Esophagus squamous epithelium (tissue), 5 donors: ENCODE measurements at places on chromosomes 11 and 22.

DNA sequence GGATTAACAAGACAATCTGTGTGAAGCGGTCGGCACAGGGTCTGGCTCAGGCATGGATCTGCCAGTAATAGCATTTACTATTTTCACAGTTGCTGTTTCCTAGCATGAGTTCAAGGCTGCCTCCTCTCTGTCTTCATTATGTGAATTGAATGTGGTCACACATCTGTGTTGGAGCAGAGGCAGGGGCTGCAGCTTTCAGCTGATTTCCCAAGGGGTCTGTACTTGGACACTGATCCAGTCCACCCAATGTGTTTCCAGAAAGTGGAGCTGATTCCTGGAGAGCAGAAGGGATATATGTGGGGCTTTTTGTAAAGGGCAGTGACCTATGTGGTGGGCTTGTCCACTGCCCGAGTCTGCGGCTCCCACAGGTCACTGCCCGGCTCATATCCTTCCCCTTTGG, 3.5 kb upstream of the CELSR1 start:
- DNase-seq: no peak

- no peak for DNase-seq
These were observed 4.1 kb downstream of the MAPK8IP1 start for GRCh38 chr11:45889555-45889954.

DNA sequence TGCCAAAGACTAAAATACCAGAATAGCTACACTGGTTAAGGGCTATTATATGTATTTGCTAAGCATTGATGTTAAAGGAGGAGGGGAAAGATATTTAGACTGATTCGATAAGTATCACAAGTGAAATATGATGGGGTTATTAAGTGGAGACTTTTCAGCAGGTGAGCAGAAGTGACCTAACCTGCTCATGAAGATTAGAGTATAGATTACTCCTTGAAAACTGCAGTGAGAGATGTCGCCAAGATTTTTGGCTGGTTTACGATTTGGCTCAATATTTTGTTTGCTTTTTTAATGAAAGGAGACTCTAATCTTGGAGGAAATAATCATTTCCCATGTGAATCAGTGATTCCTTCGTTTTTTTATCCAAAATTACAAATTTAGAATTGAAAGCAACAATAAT, 1279.5 kb upstream of the TENM4 start:
- no peak for DNase-seq

DNA sequence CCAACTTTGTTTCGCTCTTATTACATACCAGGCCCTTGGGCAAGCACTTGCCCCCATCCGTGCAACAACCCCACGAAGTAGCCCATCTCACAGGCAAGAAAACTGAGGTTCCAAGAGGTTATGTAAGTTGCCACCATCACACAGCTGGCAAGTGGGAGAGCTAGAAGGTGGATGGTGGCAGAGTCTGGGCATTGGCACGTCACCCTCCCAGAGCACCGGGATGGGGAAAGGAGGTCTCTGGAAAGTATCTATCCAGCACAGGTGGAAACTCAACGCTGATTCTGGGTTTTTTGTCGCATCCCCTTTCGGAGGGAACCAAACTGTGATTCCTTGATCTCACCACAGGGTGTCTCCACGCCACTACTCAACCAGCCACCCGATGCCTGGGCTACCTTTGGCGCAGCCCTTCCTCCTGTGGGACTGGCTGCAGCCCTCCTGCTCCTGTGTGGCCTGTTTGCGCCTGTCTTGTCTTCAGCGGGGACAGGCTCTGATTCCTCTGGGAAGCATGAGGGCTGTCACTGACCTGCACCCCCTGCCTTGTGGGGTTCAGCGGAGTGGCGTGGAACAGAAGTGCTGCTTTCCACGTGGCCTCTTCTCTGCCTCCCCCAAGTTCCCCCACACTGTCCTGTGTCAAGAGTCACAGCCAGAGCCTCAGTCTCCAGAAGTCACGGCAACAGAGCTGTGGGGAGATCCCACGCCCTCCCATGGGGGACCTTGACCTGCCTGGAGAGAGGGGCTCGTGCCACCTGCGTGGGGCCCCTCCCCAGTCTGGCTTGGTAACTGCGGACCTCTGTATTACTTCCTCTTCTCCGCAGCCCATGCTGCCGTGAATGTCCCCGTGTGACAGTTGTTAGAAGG, 34.4 kb upstream of the TRIM29 start:
- DNase-seq: no peak

DNA sequence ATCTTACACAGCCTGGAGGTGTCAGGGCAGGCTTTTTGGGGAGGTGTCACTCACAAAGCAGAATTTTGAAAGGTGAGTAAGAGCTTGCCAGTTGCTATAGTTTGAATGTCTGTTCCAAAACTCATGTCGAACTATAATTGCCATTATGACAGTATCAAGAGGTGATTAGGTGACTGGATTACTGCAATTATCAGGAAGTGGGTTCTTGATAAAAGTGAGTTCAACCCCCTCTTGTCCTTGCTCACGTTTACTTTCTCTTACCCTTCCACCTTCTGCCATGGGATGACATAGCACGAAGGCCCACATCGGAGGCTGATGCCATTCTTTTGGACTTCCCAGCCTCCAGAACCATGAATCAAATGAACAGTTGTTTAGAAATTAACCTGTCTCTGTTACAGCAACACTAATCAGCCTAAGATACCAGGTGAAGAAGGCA, 4.7 kb upstream of the C11orf86 start:
- DNase-seq: no peak

DNA sequence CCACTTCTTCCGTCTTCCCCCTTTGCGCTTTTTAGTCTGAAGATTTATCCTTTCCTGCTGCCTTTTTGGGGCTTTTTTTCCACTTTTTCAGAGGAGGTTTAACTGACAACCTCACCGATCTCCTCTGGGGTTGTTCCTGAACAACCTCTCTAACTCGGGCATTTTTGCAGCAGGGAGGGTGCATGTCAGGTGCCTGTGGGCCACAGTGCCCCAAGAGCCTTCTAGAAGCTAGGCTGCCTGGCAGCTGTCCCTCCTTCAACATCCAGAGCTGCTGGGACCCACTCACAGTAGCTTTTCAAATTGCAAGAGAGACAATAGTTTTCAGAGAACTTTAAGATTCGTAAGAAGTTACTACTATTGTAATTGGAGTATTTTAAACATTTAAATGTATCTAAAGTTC, 1112.4 kb upstream of the CNTN5 start:
- DNase-seq: no peak

DNA sequence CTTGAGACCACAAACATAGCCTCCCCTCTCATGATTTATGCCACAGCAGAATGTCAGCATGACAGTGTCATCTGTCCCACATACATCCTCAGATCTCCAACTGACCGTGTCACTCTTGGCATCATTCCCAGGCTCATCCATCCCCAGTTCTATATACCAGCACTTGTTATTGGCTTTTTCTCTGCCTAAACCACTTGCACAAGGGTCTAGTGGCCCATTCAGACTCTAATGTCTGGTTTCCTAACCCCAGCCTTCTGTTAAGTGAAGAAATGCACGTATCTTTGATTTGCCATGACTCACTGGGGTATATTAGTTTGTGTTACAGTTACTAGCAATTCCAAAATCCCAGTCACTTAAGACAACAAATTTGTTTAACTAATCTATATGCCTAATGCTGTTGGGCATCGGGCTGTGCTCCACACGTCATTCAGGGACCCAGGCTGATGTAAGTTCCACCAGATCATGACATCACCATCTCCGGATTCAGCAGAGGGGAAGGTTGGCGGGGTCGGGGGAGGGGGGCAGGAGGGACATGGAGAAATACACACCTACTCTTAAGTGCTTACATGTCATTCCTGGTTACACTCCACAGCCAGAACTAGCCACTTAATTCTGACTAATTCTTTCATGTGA, 517.4 kb downstream of the BUD13 start:
- no peak for DNase-seq

DNA sequence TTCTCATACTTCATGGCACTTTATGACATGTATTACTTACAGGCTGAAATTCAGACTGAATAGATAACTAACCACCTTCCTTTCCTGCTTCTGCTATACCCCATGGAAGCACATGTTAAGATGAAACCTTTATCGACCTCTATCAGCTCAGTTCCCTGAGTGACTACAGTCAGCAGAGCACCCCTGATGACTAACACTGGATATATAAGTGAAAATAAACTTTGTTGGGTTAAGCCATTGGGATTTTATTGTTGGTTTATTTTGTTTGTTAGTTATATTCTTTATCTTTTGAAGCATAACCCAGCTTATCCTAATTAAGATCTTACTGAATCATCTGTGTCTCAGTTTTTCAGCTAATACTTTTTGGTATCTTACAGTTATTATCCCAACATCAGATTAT, 23.0 kb upstream of the MAML2 start:
- no peak for DNase-seq

DNA sequence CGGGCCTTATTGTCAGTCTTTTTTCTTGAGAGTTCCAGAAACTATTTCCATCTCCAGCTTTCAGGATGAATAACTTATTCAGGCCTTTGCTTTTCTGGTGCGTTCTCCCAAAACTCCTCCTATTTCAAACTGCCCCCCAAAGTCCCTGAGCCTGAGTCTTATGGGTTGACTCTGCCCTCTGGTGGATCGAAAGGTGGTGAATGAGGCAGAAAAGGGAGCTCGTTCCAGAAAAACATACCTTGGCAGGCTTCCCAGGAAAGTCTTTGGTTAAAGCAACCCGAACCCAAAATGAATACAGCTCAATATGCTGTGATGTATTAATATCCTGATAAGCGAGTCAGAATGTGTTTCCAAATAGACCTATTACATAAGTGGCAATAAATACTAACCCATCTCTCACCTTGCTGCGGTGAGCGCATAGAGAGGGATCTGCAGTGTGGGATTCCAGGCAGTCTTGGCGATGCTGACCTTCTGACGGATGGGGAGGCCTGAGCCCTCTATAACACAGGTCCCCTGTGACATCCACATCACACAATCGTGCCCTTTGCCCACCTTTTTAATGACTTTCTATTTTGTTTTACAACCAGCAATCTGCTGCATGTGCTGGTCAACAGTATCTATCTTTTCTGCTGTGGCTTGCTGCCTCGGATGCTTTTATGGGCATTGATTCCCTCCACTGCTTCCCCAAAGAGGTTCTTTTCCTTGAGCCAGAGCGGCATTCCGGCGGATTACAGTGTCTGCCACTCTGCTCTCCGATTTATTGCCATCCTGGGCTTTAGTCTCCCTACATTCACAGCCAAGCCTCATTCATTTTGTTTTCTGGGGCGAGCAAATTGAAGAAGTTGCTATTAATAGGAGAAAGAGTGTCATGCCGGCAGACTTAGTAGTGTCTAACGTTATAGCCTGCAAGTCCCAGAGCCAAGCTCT, 756.8 kb downstream of the NTM start:
- no peak for DNase-seq

- DNase-seq: no peak
These were observed 253.0 kb downstream of the INSC start for GRCh38 chr11:15367695-15368094.

DNA sequence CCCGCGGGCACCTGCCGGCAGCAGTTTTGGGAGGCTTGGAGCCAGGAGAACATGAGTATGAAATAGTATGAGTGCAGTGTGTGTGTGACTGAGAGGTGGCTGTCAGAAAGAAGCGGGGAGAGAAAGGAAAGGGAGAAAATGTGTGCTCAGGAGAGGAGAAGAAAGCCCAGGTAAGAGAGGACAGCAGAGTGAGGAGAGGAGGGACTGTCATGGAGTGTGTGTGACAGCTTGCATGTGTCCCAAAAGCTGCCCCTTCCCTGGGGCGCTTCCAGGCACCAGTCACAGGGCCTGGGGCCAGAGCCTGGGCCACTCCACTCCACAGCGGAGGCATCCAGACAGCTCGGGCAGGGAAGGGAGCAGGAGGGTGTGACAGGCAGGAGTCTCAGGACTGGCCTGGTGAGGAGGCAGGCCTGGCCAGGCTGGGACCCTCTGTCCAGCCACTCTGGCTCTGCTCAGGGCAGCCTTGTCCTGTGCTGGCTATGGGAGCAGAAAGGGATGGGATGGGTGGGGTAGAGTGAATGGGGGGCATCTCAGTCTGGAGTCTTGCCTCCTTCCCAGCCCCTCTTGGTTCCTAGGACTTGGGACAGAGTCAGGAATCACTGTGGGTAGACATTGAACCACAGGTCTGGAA, 949 bp downstream of the MMP11 start:
- DNase-seq: no peak

GRCh38 chr11:61482513-61482912, 26.0 kb upstream of the LRRC10B start:
- no peak for DNase-seq

- DNase-seq: no peak
These were observed 494.5 kb downstream of the BRD1 start for GRCh38 chr22:49333206-49333605.
